ENCODE measurements at places on chromosomes 3 and 15. TPM values are rescaled to one million over a fixed set of nuclear protein-coding genes. Genes with fewer than 3 reads are reported as not detected.

The DCBLD2 gene
- total RNA-seq = 5.1 TPM

DNA sequence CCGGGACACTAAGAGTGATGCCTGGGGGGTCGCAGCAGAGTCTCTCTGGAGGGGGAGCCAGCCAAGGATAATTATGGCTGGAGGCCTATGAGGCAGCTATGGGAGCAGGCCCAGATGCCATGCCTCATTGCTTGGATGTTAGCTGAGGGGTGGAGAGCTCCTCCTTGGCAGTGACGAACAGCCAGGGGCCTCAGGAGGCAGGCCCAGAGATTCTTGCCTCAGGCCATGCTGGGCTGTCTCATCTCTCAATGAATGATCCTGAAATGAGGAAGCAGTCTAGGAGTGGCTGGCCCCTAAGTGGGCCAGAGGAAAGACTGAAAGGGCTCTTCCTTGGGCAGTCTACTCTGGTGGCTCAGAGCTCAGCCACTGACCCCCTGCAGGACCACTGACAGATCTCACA is 21.3 kb downstream of the KIF9 start:
- DNase-seq = no peak

GRCh38 chr3:43423142-43423541 is 136.8 kb downstream of the SNRK start:
- DNase-seq = no peak

DNA sequence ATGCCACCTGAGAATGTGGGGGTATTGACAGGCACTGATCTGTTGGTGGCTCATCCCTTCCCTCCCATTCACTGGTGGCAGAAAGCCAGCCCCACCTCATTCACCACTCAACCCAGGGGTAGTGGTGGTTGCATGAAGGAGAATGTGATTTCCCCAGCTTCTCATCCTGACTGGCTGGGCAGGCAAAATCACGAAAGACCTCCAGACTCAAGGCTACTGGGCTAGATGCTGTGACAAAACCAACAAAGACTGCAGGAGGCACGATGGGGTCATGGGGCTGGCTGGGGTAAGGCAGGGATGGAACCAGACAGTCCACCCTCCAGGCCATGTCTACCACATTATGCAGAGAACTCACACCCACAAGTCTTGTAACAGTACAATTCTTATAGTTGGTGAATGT is 33.9 kb downstream of the FSTL1 start:
- DNase-seq = no peak

DNA sequence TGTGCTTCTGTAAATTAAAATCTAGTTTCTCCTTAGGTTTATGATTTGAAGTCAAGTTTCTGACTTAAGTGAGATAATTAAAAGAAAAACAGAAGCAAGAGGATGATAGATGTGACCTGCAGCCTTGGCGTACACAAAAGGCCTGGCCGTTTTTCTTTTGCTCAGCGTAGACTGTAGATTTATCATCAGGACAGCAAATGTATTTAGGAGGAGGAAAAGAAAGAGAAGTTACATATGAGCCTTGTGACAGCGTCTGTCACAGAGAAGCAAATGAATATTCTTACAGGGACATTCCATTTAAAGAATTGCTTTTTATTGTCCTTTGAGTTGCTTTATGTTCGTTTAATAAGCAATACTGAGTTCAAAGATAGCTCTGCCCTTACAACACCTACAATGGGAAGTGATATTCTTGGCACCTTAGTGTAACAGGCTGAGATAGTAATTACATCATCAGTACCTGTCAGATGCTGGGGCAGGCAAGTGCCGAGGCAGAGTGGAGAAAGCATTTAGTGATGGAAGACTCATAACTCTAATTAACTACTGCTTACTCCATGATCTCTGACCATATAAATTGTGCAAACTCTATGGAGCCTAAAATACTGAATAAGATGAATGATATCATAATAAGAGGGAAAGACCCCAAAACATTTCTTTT is 311.5 kb downstream of the MFSD1 start:
- no peak for DNase-seq

DNA sequence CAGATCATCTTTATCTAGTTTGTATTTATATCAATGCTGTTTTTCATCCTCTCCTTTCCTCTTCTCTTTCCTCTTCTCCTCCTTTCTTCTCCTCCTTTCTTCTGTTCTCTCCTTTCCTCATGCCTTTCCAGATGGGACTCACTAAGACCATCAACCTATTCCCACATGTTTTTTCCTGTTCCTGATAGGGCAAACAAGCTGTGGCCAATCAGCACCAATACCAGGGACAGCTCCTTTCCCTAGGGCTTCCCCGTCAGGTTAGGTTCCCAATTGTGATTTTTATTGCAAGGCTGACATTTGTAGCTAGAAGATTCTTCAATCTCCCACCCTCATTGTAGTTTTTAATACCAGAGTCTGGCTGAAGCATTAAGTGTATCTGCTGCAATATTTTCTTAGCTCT is 76.3 kb upstream of the COL8A1 start:
- no peak for DNase-seq

GRCh38 chr15:88337993-88338392 is 81.5 kb upstream of the NTRK3 start:
- DNase-seq = no peak

The GOLGA8N gene
- 6.9 TPM for total RNA-seq

The CD80 gene
- 6.8 TPM for total RNA-seq

The ROBO2 gene
- total RNA-seq = not detected

- no peak for DNase-seq
Observed at GRCh38 chr3:157819270-157820156, 286.7 kb downstream of the SHOX2 start.

The NUP210 gene
- total RNA-seq = 143 TPM

DNA sequence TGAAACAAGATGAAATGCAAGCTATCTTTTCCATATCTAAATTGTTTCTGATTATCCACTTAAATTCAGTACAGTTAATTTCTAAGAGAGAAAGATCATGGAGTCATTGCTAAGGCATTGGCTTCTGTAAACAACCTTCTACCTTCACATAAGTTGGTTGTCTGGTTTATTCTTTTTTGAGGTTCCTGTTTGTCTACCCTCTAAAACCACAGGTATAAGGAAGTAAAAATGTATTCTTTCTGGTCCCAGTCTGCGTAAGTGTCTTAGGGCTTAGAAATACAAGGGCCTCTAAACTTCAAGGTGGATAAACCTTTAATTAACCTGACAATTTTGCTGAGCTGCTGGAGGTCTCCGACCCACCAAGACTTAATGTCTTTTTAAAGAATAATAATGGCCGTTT is 3.6 kb upstream of the ATOSA start:
- DNase-seq = no peak

- no peak for DNase-seq
Observed at GRCh38 chr3:123719862-123720453, 135.1 kb upstream of the HACD2 start.

- DNase-seq = no peak
Observed at GRCh38 chr3:134749802-134750553, 45.1 kb upstream of the EPHB1 start.

- no peak for DNase-seq
Observed at GRCh38 chr3:157109267-157110141, 50.4 kb downstream of the CCNL1 start.

GRCh38 chr3:50382722-50383121 is 23.4 kb upstream of the TMEM115 start:
- DNase-seq = no peak

GRCh38 chr3:133268726-133269134 is 131.1 kb upstream of the BFSP2 start:
- no peak for DNase-seq

DNA sequence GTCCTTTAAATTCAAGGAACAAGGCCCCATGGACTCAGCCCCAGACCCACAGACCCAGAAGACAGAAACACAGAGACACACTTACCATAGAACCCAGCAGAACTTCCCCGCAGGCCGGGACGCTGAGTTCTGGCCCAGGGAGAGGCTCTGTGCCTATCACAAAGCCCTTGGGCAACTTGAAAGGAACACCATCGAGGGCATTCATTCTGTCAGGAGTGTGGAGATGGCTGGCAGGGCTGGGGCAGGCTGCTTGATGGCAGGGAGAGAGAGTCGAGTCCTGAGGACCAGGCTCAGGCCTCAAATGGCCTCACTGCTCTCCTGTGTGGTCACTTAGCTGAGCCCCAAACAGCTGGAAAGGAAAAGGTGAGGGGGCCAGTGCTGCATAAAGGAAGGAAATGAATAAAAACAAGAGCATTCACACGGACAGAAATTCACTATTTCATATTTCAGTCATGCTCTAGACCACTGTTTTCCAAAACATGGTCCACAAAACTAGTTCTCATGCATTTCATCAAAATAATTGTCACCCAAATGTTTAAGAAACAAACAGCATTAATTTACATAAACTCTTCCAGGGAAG is 8.9 kb downstream of the UBAP1L start:
- DNase-seq = no peak

The FSIP1 gene
- 0.16 TPM for total RNA-seq

- no peak for DNase-seq
Observed at GRCh38 chr15:81825136-81825535, 220.7 kb downstream of the MEX3B start.

DNA sequence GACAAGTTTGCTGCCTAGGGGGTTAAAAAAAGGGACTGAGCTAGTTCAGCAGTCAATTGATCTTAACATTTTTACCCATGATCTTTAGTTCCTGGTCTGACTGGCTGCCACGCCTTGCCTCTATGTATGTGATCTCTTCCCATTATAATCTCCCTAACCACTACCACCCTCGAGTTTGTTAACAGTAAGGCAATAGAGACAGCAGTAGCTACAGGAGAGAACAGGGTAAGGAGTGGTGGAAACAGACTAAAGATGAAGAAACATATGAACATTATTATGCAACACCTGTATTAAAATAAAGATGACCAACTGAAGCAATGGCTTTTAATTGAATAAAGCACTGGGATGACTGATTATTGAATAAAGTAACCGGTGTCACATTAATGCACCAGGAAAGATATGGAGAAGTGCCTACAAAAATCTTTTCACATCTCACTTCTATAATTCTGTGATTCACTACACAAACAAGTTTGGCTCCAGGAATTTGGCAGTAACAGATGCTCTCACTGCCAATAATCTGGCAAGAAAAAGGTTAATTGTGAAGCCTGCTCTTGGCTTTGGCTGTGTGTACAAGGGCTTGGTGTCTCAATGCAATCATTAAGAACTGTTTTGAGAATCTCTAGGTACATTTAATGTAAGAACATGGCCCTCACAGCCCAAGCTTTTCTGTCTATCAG is 95.7 kb downstream of the HHLA2 start:
- DNase-seq = no peak

DNA sequence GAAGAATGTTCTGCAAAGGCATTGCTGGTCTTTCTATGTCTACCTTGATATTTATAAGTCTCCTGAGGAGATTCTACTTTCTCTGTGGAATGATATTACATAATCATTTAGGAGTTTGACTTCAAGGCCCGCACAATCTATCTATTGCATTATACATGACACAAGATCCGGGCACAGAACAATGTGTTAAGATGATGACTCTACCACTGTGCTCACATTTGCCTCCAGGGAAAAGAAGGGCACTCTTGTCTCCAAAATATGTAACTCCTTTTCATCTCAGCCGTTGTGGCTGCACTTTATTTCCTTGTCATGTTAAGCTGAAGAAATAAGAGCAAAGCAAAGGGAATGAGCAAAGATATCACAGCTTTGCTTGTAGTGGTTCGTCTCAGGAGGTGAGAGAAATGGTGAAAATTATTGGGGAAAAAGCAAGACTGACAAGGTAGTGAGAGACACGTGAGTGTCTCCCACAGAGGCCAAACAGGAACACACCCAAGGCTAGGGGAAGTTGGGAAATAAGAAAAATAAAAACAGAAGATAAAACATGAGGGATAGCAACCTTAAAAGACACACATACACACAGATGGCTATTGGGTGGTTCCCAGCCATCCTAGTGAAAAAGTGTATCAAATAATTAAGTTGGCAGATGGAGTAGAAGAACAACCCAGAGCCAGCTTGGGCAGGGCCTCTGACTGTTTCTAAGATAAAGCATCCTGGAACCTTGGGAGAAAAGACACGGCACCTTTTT is 184.3 kb downstream of the P3H2 start:
- DNase-seq = no peak

DNA sequence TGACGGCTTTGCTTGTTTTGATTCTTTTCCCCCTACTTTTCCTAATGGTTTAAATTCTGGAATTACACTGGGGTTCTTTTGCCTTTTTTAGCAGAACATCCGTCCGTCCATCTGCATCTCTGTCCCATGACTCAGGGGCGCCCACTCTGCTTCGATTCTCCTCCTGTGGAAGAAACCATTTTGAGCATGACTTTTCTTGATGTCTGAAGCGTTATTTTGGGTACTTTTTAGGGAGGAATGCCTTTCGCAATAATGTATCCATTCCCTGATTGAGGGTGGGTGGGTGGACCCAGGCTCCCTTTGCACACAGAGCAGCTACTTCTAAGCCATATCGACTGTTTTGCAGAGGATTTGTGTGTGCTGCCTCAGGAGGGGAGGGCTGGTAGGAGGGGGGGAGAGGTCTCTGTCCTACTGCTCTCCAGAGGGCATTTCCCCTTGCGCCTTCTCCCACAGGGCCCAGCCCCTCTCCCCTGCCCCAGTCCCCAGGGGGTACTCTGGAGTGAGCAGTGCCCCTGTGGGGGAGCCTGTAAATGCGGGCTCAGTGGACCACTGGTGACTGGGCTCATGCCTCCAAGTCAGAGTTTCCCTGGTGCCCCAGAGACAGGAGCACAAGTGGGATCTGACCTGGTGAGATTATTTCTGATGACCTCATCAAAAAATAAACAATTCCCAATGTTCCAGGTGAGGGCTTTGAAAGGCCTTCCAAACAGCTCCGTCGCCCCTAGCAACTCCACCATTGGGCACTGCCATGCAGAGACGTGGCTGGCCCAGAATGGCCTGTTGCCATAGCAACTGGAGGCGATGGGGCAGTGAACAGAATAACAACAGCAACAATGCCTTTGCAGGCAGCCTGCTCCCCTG is 19.5 kb upstream of the BSN start:
- no peak for DNase-seq

DNA sequence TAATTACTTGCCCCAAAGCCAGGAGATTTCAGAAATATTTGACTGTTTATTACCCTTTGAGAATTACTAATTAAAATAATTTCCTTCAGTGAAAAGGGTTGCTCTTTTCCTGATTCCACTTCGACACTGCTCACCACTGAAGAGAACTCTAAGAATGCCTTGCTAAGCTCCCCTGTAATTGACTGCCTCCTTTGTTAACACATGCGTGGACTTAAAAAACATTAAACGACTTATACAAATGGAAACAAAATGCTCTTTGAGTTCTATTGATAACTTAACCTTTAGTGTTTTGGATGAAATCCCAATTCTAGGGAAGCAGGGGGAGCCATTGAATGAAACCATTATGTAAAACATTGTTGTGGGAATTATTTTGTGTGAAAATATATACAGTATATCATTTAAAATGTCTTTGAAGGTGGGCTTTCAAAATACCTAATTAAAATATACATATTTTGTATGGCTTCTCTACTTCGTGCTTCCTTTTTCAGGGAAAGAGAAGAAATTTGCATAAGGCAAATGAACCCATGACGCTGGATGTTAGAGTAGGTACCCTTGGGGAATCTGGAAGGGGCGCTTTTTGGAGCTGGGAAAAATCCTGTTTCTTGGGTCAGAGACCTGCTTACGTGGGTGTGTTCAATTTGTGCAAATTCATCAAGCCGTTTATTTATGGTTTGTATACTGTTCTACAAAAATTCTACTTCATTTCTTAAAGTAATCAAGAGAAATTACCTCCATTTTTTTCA is 64.2 kb downstream of the WWTR1 start:
- DNase-seq = no peak

Data from activated T-helper 2 cell treated with anti-CD3 and anti-CD28 coated beads, Interferon-gamma antibody, Interleukin-2, Interleukin-4, amounts not matched to agents 10 μg/mL and 5 μg/mL and 100 μg/mL, durations not matched to agents 14 hours and 24 hours and 36 hours (primary cell).